ENCODE measurements at places on chromosomes 12 and 14.

DNA sequence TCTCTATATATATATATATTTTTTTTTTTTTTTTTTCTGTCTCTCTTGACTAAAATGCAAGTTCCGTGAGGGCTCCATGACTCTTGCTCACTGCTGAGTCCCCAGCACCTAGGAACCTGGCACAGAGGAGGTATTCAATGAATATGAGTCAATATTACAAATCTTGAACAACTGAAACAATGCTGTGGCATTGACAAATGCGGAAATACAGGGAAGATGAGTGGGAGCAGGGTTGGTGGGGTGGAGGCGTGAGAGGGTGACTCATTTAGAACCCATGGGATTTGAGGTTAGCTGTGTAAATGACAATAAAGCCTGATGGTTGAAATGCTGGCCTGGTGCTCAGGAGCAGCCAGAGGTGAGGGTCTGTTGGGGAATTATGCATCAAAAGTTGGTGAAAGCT is 121.7 kb upstream of the FUT8 start:
- no peak for DNase-seq

DNA sequence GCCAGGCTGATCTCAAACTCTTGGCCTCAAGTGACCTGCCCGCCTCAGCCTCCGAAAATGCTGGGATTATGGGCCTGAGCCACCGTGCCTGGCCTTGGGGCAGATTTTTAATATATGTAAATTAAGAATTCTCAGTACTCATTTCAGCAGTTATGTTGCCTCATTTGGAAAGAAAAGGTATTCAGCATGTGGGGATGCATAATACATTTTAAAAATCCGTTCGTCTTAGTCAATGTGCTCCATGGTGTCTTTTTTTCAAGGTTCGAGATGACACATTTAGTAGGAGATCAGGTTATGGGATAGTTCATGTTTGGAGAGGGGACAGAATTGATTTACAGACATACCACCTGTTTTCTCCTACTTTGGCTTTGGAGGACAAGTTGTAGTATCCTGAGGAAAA is 10.2 kb downstream of the SYNE2 start:
- no peak for DNase-seq

- DNase-seq = no peak
Observed at GRCh38 chr12:38158428-38159091, 158.0 kb upstream of the ALG10B start.

GRCh38 chr14:33560718-33561431 is 390.0 kb downstream of the EGLN3 start:
- no peak for DNase-seq

DNA sequence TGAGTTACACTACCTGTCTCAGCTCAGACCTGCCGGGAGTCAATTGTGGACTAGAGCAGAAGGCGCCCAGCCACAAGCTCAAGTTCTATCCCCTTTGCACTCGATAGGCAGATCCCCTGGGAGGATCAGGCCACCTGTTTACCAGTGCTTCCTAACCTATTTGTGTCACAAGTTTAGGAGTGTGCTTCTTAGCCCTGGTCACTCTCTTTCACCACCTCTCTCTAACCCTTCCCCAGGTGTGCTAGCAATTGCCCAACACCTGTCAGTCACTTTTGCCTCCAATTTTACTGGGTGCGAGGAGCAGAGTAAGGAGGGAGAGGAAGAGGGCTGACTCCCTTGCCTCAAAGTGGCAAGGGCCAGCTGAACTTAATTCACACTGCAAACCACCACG is 745 bp upstream of the NAA30 start:
- no peak for DNase-seq

DNA sequence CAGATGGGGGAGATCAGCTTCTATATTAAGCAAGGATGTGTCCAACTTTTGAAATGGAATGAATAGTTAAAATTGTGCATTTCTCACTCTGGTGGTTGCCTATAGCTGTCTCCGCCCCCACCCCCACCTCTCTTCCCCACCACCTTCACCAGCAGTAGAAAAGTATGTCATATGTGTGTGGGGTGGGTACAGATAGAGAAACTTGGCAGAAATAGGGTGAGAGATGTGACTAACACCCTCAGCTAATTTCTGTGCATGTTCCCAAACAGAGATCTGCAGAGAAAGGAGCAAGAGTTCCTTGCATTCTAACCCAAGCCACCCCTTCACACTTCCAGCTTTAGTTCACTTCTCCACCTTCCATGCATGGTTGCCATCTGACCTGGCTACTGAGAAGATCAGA is 980.1 kb downstream of the NRXN3 start:
- no peak for DNase-seq

DNA sequence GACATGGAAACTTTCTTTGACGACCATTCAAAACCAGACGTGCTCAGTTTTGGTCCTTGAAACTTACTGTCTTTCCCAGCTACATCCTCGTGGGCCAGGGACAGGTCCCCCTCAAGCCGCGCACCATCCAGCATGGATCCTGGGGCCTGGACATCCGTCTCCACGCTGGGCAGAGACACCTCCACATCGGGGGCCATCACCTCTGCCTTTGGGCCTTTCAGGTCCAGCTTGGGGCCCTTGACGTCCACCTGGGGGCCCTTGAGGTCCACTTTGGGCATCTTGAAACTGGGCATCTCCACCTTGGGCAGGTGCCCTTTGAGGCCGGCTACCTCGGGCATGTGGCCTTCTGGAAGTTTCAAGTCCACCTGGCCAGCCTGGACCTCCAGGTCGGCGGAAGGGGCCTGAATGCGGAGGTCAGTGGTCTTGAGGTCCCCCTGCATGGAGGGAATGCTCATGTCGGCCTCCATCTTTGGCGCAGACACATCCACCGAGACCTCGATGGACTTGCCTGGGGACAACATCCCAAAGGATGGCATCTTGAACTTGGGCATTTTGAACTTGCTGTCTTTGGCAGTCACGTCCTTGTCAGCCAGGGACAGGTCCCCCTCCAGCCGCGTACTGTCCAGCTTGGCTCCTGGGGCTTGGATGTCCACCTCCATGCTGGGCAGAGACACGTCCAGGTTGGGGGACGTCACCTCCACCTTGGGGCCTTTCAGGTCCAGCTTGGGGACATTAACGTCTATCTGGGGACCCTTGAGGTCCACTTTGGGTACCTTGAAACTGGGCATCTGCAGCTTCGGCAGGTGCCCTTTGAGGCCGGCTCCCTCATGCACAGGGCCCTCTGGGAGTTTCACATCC is 17.1 kb downstream of the PLD4 start:
- no peak for DNase-seq

GRCh38 chr12:6788972-6789924 is at the start of gene CD4:
CD4 (plus strand) TSS chr12:6789528; CDS start chr12:6800139, 10,611 bp downstream.
- DNase-seq = no peak

GRCh38 chr12:68623984-68624383 is 13.3 kb downstream of the RAP1B start:
- DNase-seq = no peak

DNA sequence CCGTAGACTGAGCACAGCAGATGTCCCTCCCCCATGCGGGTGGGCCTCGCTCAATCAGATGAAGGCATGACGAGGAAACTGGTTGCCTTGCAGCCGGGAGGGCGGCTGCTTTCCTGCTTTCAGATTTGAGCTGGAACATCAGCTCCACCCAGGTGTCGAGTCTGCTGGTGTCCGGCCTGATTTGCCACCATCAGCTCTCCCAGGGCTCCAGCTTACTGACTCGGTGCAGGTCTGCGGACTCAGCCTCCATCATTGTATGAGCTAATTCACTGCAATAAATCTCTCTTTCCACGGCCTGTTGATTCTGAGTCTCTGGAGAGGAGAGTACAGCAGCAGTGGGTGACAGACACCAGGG is 156.2 kb downstream of the KIF26A start:
- DNase-seq = no peak

- DNase-seq = no peak
Observed at GRCh38 chr14:60184905-60185555, 19.8 kb upstream of the DHRS7 start.

DNA sequence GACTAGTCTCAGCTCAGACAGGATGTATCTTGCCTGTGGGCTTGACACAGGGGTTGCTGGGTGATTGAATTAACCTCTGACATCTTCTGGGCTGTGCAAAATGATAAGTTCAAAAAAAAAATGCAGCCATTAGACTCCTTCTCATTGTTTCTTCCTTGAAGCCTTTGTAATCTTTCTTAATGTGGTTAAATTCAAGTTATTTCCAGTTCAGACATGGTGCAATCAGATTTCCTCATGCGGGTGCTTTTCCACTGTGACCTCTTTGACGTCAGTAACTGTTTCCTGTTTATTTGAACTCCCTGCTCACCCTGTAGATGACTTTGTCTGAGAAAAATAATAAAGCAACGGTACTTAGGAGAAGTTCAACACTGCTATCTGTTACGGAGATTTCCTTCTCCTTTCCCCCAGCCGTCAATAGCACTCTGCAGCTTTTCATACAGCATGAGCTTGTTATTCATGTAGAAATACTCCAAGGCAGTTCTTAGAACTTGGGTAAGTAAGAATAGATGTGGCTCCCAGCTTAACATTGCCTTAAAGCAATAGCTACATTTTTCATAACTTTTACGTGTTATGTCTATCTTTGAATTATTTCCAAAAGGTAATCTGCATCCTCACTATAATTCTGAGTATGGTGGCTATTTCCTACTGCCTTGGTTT is 155.5 kb downstream of the PRKCH start:
- no peak for DNase-seq

DNA sequence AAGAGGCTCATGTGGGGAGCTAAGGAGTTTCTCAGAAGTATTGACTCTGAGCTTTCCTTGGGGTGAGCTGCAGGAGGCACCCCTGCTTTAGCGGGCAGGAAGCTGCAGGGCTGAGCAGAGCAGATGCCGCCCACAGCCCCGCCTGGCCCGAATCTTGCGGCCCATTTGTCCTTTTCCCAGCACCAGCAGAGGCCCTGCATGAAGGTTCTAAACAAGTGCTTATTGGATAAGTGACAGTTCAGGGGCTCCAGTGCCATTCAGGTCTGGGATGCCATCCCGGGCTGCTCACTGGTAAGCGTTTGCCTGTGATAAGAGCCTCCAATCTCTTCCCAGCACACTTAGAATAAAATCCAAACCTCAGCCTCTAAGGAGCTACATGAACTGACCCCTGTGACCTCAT is 11.4 kb downstream of the RILPL1 start:
- no peak for DNase-seq

- DNase-seq = no peak
Observed at GRCh38 chr12:110668480-110669192, 20.3 kb downstream of the HVCN1 start.

- no peak for DNase-seq
Observed at GRCh38 chr12:14988035-14988434, 15.2 kb downstream of the PDE6H start.

DNA sequence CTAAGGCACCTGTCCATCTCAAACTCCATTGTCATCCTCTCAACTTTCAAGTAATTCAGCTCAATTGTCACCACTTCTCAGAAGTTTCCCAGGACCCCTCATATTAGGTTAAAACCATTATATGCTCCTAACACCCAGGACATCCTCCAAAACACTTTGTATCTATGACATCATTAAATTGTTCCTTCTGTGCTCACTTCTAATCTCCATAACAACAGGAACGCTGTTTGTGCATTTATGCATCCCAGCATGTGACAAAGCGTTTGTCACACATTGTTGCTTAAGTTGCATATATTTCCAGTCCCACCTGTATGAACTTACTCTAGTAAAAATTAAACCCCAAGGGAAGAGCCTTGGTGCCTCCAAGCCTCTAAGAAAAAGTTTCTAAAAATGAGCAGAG is 133.9 kb downstream of the TBX5 start:
- DNase-seq = no peak

- no peak for DNase-seq
Observed at GRCh38 chr14:36096090-36096489, 80.4 kb downstream of the PTCSC3 start.

DNA sequence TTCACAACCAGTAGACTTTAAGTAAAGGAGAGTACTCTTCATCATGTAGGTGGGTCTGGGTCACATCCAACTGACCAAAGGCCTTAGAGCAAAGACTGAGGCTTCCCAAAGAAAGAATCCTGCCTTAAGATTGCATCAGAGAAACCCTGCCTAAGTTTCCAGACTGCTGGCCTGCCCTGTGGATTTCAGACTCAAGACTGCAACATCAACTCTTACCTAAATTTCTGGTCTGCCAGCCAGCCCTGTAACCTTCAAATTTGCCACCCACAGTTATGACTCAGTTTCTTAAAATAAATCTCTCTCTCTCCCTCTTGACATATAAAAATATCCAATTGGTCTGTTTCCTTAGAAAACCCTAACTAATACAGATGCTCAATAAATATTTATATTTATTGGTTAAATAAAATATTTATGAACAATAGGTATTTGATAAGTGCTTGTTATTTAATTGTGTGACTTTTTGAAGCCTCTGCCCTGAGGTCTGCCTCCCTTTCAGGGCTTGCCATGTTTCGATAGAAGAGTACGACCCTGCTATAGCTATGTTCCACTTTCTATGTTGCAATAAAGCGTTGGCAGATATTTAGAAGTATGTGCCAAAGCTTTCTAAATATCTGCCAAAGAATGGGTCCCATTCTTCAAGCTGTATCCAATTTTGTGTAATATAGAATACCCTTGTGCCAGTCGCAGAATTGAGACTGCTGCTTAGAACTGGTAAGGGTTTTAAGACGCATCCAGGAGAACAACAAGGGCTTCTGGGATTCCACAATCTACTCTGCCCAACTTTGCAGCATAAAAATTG is 65.7 kb downstream of the TMEM30B start:
- no peak for DNase-seq
